ENCODE measurements at places on chromosomes 7 and 10.
A peak's percentile ranks its signal among the peaks of the same experiment; 100 is the strongest.

- DNase-seq: no peak
These were observed 369.1 kb downstream of the MALRD1 start for GRCh38 chr10:19417740-19418139.

DNA sequence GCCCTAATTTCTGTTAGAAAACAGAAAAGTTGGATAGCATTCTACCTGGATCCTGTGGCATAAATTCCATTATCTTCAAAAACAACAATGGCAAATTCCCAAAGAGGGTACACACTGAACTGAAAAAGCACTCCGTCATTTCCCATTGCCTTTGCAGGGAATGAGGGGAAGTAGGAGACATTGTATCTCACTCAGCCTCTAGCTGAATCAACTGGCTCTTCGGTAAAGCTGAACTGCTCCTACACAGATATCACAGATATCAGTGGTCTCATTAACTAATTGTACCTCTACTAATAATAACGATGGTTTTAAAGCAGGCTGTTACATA is 64.2 kb upstream of the PRKAR2B start:
- DNase-seq: no peak

DNA sequence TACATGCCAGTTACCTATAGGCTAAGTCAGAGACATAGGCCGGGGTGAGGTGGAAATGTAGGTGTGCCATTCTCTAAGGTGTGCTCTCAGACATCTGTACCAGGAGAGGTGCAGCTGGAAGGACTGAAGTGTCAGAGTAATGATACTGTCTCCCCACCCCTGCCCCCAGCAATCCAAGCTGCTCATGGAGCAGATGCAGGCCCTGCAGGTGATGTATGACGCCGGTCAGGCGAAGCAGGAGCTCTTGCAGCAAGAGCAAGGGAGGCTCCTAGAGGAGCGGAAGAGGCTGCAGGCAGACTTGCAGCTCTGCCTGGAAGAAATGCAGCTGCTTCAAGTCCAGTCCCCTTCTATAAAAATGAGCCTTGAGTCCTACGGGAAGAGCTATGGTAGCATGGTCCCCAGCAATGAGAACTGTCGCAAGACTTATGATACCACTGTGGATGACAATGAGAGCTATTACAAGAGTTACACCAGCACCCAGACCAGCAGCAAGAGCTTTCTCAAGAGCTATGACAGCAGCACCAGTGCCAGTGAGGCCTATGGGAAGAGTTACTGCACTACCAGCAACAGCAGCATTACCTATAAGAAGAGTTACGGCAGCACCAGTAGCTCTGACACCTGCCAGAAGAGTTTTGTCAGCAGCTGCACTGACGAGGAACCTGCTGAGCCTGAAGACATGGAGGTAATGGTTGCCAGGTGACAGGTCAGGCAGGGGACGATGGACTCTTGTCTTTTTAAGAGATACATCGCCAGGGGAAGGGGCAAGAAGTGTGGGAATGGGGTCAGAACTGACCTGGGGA is 18.4 kb upstream of the FLNC start:
- peak; percentile 5 for DNase-seq

- DNase-seq: peak; percentile 15
These were observed 115.4 kb downstream of the MDFIC start for GRCh38 chr7:115037128-115037802.

DNA sequence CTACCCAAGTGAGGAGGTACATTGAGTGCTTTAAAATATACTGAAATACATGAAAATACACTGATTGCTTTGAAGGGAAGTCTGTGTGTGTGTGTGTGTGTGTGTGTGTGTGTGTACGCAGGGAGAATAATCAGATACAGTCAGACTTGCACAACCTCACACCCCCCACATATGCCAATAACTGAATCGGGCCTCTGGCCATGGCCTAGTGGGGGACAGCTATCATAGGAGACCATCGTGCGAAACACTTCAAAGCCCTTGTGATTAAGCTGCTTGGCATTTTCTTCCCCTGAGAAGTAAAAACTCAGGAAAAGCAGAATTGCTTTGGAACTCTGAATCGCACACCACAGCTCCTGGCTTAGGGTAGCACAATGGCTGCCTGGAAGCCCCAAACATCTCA is 135.1 kb downstream of the C10orf105 start:
- no peak for DNase-seq

- DNase-seq: no peak
These were observed 27.8 kb upstream of the WDFY4 start for GRCh38 chr10:48656914-48657305.

DNA sequence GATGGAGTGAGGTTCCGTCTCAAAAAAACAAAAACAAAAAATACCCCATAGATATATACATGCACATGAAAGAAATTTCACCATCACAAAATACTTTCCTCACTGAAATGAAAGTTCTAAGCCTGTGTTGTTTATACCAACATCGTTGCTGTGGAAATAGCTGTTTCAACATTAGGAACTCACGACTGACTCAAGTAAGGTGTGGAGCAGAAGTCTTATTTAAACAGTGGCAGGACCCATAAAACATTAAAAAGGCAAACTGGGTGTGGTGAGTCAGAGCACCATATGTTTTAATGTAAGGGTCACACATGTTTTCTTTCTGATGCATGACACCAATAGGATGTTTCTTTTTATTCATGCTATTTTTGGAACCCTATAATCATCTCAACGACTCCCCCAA is 48.3 kb downstream of the BAIAP2L1 start:
- peak; percentile 7 for DNase-seq

- DNase-seq: no peak
These were observed 64.4 kb upstream of the NME8 start for GRCh38 chr7:37784015-37784414.

DNA sequence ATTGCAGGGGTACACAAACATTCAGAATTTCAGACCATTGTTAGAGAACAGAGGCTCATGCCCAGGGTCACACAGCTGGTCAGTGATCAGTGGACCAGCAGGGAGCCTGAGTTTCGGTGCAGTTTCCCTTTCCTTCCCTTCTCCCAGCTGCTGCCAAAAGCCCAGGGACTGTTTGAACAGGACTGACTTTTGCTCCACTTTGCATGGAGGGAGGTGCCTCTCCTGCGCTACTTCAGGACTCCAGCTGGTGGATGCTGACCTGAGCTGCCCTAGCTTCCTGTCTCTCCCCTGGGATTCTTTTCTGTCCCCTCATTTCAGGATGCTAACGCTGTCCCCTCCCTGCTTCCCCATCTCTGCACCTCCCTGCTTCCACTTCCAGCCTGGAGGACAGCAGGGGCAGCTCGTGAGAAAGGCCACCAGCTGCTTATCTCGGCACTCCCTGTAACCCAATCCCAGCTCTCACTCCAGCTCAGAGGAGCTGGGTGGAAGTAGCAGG is 14.5 kb downstream of the SH2D4B start:
- DNase-seq: no peak

- DNase-seq: no peak
These were observed 1006.3 kb downstream of the SORCS1 start for GRCh38 chr10:106158241-106158640.

DNA sequence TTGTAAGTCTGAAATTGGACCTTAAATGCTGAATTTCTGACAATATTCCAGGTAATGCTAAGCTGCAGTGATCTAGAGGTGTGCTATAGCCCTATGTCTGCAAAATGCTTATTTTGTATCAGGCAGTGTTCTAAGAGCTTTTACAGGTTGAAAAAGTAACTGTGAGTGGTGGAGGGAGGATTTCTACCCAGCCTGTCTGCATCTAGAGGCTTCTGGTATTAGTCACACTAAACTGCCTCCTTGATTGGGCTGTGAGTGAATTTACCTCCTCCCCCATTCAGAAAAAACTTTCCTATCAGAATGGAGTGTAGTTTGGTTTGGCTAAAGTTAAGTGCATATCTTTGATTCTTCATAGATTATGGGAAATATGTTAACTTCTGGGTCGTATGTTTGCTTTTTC is 56.8 kb downstream of the BBS9 start:
- no peak for DNase-seq

- DNase-seq: no peak
These were observed 27.0 kb upstream of the JAZF1 start for GRCh38 chr7:28207486-28208158.

DNA sequence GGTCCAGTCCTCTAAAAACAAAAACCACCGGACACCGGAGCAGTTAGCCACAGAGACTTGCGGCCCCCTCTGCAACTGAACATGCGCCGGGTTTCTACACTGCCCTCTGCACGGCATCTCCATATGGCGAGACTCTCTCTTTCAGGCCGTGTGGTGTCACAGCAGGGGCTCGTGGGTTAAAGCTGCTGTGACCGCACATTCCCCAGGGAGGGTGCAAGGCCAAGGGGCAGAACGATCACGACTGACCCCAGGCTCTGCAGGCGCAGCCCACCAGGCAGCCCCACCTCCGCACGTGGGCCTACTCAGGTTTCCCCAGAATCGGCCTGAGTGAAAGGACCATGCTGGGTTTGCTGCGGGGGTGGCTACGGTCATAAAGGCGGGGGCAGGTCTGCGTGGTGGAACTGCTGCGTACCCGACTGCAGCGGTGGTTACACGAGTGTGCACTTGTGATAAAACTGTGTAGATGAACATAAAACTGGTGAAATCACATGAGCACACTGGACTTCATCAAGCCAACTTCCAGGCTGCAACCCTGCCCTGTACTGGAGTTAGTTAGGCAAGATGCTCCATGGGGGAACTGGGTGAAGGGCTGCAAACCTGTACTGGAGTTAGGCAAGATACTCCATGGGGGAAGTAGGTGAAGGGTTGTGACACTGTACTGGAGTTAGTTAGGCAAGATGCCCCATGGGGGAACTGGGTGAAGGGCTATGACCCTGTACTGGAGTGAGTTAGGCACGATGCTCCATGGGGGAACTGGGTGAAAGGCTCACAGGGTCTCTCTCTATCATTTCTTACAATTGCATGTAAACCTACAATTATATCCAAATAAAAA is 81.4 kb upstream of the PPP2R2D start:
- peak; percentile 13 for DNase-seq

DNA sequence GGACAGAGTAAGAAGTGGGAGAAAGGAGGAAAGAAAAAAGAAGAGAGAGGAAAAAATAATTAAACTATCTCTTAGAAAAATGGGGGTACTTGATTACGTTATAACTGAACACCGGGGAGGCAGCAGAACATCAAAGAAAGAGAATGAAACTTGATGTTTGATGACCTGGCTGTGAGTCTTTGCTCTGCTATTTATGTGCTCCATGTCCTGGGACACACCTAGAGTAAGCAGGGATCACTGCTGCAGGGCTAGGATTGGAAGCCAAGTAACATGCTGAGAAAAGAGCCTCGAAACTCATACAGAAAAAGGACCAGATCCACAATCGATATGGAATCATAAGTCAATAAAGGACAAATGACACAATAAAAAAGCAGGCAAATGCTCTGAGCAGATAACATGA is 56.7 kb upstream of the COL13A1 start:
- DNase-seq: no peak

- peak; percentile 48 for DNase-seq
These were observed 49.1 kb downstream of the DOCK4 start for GRCh38 chr7:112157072-112157471.

- DNase-seq: no peak
These were observed 224.7 kb upstream of the PHYHIPL start for GRCh38 chr10:58951746-58952145.

DNA sequence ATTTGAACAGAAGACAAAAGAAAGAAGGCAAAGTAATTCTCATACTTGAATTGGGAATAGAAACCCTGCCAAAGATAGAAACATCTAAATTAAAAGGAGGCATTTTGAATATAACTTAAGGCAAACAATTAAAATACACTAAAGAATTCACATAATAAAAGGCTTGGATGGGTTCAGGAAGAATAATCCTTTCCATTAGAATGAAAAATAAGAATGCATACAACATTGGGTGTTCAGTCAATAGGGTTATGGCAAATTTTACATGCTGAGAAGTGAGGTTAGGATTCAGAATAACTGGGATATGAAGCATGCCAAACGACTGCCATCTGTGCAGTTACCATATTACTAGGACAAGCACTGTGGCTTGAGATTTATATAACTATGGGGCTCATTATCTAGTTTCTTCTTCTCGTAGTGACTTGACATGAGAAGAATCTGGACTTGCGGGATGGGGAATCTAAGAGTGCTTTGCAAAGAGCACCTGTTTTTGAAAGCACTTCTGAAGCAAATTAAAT is 326.5 kb downstream of the THSD7A start:
- no peak for DNase-seq

GRCh38 chr10:96719850-96720421 is 378 bp downstream of the PIK3AP1 start:
- peak; percentile 75 for DNase-seq

DNA sequence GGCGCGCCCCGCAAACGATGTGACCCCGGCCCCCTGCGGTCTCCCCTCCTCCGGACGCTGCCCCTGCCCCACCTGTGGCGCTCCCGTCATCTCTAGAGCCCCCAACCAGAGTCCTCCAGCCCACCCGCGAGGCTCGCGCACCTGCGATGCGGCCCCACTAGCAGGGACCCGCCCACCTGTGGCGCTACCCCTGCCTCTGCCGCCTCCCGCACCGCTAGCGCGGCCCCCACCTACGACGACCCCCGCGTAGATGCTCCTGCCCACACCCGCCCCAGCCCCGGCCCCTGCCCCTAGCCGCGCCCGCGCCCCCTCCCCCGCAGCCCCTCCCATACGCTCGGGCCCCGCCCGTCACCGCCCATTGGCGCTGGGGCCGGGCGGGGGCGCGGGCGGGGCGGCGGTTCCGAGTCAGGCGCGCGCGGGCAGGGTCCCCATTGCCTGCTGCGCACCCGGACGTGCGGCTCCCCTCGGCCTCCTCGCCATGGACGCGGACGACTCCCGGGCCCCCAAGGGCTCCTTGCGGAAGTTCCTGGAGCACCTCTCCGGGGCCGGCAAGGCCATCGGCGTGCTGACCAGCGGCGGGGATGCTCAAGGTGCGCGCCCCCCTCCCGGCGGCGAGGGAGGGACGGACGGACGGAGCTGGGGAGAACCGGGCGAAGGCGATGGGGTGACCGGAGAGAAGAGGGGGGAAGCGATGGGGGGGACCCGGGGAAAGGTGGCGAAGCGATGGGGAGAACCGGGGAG is at the start of gene PFKP:
Gene PFKP, plus strand, starts transcription at position 431 of the 741 bp plus-strand sequence. Its CDS starts 48 bp downstream, at position 479.
- peak; percentile 12 for DNase-seq

DNA sequence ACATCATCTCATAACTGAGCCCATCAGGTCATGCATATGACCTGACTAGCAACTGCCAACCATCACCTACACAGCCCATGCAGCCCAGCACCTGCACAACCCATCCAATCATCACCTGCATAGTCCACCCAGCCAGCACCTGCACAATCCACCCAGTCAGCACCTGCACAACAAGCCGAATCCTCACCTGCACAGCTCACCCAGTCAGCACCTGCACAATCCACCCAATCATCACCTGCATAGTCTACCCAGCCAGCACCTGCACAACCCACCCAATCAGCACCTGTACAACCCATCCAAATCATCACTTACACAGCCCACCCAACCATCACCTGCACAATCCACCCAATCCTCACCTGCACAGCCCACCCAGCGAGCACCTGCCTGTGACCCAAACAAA is 33.4 kb upstream of the WDFY4 start:
- DNase-seq: no peak

Measured in MV-4-11 (cell line).